ENCODE measurements at places on chromosomes 12 and 14.

DNA sequence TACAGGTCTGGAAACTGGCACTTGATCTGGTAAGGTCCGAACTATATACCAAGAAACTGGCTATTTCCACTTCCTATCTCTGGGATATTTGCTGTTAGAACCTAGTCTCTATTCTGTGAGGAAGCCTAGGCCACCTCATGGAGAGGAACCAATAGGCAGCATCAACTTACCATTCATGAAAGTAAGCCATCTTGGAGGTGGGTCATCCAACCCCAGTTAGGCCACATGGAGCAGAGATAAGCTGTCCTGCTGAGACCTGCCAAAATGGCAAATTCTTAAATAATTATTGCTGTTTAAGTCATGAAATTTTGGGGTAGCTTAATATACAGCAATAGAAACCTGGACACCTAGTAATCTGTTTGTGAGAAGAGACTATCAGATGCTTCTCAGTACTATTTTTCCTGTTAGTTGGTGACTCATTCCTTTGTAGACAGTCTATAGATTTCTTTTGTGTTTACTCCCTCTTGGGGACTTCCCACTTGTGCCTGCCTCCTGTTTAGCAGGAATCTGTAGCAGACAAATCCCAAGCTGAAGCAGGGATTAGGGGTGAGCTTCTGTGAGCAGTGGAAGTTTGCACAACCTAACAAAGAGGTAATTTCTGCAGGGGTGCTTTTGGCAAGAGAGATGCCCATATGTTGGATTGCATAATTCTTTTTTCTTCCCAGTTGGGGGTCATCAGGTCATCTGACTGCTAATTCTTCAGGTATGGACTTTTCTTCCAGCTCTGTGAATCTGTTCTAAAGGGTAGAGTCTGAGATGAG, 136.8 kb downstream of the IGF1 start:
- no peak for DNase-seq

DNA sequence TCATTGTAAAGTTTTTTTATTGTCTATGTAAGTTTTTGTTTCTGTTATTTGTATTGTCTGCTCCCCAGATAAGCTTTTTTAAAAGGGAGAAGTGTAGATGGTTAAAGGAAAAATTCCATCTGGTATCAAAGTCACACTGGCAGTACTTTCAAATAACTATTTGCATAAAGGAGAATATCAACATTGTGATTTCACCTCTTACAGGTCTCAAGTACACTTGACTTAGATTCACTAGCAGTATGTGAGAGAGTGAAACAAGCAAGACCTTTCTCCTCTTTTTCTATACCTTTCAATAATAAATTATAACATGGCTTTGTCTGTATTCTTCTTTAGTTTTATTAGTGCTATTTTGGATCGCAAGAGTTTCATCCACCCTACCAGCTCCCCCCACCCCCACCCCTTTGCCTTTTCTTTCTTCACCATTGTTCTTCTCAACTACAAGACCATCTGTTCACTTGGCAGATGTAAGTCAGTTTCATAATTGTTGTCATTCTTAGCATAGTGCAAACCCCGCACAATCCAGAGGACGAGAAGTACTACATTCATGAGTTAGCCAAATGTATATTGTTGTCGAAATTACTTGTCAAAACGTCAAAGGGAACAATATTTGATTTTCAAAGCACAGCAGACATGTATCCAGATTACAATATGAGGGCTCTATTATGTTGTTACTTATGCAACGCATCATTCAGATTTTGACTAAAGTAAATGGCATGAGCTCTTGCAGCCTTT, 602.7 kb upstream of the FLRT2 start:
- no peak for DNase-seq

GRCh38 chr14:24246765-24247212, 4.4 kb upstream of the TINF2 start:
- DNase-seq: no peak

GRCh38 chr12:70177631-70178030, 65.6 kb upstream of the CNOT2 start:
- DNase-seq: no peak

DNA sequence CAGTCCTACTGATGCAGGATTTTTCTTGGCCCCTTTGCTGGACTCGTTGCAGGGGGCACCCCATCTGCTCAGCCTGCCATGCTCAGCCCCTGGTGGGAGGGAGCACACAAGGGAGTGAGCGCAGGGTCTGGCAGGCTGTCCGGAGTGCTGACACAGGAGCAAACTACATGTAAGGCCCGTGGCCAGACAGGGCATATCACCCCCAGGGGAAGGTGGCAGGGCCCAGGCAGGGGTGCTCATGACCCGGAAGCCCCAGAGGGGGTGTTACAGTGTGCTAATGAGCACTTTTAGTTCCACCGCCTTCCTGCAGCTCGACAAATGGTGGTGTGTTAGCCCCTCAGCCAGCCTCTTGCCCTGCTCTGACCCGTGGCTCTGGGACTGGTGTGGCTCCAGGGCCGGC, 645.6 kb upstream of the TMEM132C start:
- no peak for DNase-seq

- DNase-seq: no peak
These were observed 130.5 kb downstream of the SLC41A2 start for GRCh38 chr12:104827587-104827986.

- DNase-seq: no peak
These were observed 45.4 kb downstream of the NIN start for GRCh38 chr14:50785457-50786063.

DNA sequence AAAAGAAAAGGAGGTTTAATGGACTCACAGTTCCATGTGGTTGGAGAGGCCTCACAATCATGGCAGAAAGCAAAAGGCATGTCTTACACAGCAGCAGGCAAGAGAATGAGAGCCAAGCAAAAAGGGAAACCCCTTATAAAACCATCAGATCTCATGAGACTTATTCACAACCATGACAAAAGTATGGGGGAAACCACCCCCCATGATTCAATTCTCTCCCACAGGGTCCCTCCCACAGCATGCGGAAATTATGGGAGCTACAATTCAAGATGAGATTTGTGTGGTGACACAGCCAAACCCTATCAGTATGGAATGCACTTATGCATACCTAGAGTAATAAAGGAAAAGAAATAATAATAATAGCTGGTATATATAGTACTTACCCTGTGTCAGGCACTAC, 4.5 kb upstream of the GLIPR1 start:
- no peak for DNase-seq

- no peak for DNase-seq
These were observed 4.8 kb downstream of the SLC8A3 start for GRCh38 chr14:70183991-70184390.

DNA sequence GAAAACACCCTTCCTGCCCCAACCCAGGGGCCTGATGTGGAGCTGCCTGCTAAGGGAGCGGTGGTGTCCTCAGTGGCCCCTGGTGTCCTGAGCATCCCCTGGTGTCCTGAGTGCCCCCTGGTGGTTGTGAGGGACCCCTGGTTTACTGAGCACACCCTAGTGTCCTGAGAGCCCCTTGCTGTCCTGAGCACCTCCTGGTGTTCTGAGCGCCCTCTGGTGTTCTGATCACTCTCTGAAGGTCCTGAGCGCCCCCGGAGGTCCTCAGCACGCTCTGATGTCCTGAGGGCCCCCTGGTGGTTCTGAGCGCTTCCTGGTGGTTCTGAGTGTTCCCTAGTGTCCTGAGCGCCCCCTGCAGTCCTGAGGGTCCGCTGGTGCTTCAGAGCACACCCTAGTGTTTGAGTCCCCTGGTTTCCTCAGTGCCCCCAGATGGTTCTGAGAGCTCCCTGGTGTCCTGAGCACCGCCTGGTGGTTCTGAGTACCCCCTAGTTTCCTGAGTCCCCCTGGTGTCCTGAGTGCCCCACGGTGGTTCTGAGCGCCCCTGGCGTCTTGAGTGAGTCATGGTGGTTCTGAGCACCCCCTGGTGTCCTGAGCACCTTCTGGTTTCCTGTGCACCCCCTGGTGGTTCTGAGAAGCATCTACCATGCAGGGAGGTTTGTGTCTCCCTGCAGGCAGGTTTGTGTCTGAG, 1004.2 kb downstream of the TMEM121 start:
- DNase-seq: peak; percentile 36

GRCh38 chr12:45498645-45499044, 230.9 kb upstream of the ARID2 start:
- DNase-seq: no peak

DNA sequence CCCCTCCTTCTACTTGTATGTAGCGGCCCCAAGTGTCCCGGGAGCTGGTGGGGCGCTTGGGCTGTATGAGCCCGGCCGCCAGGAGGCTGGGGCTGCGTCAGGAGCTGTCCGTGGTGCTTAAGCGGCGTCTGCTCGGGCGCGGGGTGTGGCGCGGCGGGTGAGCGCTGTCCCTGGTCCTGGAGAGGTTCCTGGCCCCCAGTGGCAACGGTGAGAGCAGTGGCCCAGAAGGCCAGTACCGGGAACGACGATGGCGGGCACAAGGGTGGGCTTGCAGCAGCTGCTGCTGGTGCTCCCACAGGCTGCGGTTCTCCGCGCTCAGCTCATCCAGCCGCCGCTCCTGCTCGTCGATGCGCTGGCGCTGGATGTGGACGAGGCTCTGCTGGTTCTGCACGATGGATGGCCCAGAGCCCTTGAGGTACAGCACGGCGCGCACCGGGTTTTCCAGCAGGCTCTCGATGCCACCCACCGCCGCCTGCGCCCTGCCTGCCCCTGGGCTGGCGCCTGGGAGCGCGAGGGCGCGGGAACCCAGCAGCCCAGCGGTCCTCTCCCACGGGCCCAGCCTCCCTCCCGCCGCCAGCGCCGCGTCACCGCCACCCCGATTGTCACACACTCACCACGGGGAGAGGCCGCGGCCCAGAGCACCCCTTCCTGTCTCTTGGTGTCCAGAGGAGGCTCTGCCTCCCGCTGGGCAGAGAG, 41.9 kb upstream of the FKBP4 start:
- peak; percentile 33 for DNase-seq

DNA sequence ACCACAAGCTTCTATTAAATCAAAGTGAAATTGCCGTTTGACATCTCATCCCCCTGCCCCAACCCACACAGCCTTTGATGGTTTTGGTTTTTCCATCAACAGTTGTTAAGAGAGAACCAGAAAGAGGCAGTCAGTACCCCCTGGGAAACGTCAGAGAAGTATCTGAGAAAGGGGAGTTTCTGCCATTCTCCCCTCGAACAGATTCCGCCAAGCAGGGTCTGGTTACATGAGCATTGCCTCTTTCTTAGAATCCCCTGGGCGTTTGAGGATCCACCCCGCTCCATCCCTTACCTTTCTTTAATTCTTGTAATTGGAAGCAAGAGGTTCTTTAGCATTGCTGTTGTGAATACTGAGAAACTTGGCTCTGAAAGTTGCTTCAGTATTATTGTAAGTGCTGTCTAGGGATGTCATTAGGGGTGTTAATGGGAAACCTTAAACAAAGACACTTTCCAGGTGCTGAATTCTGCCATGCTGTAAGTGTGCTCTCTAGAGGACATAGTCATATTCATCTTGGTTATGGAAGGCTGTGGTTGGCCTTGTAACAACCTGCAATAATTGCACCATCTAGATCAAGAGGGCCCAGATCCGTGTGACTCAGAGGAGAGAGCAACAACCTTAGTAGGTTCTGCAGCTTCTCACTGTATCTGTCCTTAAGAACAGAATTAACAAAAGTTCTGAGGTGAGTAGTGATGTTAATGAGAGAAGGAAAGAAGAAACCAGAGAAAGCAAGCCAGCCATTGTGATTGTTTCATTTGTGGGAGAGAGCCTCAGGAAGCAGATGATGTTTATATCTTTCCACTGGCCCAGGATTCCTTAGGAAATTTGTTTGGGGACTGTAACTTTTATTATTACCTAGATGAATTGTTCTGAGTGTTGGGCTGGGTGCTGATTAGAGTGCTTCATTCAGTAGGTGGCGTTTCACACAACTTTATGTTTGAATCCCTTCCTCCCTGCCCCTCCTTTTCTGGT, 9.0 kb downstream of the TMBIM6 start:
- no peak for DNase-seq

GRCh38 chr14:73142216-73142615, 5.9 kb downstream of the PSEN1 start:
- DNase-seq: no peak

DNA sequence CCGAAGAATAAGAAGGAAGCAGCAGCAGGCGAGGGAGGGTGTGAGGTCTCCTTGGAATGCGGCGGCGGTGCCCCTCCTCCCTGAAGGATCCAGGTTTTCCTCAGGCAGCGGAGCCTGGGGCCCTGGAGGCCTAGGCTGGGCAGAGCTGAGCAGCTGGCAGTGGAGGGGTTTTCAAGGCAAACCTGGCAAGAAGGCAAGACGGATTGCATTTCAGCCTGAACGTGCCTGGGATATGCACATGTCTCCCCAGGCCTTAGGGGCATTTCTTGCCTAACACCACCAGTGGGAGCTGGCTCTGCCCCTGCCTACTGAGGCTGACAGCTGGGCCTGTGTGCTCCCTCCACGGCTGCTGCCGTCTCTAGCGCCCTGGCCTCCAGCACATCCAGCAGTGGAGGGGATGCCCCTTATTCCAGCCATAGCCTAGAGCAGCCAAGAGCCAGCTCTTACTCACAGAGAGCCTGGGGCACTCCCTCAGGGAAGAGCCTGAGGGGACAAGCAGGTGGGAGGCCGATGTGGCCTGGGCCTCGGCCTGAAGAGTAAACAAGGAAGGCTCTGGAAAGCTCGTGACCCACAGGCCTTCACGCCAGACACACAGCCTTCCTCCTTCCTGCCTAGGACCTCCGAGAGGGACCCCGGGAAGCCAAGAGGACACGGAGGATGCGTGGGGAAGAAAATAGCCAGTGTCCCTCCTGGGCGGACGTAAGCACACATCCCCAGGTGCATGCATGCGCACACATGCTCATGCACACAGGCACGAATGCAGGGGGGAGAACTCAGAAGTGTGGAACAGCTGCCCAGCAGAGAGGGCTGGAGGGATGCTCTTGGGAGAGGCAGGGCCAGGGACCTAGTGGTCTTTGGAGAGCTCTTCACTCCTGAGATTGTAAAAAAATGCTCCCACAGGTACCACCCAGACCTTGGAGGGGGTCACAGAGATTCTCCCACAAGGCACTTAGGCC, 23.0 kb upstream of the EIF2B2 start:
- peak; percentile 69 for DNase-seq

GRCh38 chr14:104135121-104135903, 3.1 kb upstream of the KIF26A start:
- DNase-seq: peak; percentile 96

- DNase-seq: no peak
These were observed 19.9 kb downstream of the BDKRB2 start for GRCh38 chr14:96224480-96225096.

Measured in BE2C (cell line).